ENCODE measurements at places on chromosomes 2 and 18.

- DNase-seq: no peak
These were observed 138.6 kb upstream of the SCN7A start for GRCh38 chr2:166632616-166633015.

DNA sequence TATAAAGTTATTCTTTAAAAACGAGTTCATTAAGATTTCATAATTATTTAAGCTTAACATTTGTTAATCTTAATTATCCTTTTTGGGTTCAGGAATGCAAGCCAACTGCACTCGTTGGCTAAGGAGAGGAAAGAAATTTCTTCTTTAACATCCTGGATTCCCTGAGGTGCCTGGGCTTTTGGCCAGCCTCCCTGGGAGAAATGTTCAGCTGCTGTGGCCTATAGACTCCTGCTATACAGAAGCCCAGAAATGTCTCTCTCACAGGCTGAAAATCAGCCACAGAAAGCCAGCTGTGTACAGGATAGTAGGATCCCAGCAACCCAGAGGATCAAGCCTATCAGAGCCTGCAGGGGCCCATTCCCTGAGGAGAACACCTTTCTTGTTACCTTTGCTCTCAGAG is 430.3 kb downstream of the XIRP2 start:
- no peak for DNase-seq

DNA sequence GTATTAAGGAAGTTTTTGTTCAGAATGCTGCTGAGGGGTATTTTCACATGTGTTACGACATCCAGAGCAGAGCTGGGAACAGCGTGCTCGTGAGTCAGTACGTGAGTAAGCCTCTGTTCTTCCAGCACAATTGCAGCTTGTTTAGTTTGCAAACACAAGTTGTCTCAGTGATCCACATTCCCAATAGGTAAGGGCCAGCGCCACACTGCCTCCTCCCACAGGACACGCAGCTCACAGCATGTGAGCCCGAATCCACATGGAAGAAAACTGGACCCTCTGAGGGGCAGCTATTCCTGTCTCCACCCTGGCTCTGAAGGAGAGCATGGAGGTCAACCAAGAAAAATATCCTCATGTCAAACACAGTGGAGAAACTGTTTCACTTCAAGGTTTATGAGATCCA is 173.9 kb upstream of the PID1 start:
- DNase-seq: peak; percentile 84

DNA sequence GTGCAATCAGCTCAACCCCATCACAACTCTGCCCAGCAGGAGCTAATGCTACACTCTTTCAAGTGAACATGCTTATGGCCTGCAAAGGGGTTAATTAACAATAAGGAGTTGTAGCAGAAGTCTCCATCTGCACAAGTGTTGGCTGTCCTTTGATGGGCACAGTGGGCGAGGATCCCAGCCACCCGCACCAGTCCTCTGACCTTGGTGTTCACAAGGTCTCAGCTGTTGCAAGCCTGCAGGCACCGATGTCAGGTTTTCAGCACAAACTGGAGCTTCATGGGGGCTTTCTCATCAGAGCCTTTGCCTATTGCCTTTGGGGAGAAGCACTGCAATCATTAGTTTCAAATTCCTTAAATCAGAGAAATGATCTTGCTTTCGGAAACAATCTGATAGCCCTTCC is 60.9 kb upstream of the TMEM178A start:
- no peak for DNase-seq

DNA sequence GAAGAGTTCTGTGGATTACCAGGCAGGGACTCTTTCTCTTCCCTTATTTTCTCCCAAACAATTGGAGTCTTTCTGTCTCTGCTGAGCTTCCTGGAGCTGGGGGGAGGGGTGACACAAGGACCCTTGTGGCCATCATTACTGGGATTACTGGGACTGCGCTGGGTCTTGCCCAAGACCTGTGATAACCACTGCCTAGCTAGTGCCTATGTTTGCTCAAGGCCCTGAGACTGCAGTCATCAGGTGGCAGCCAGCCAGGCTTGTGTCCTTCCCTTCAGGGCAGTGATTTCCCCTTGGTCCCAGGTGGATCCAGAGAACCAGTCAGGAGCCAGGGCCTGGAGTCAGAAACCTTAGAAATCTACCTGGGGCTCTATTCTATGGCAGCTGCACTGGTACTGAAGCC is 355.6 kb downstream of the PARD3B start:
- DNase-seq: no peak

GRCh38 chr2:20273042-20273441 is 48.1 kb upstream of the SDC1 start:
- no peak for DNase-seq

DNA sequence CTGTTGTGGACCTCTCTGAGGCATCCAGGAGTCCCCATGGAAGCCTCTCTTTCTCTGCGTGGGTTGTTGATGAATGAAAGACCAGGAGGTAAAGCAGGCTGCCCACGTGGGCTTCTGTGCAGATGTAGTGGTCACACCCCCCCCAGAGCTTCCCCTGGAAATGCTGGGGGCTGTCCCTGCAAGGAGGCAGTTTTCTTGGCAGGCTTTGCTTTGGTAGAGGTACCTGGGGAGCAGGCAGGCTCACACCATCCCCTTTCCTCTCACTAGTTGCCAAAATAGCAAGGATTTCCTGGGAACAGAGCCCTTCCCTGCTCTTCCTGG is 97.6 kb upstream of the MAP3K20 start:
- no peak for DNase-seq
